ENCODE measurements at places on chromosomes 2 and 18.

DNA sequence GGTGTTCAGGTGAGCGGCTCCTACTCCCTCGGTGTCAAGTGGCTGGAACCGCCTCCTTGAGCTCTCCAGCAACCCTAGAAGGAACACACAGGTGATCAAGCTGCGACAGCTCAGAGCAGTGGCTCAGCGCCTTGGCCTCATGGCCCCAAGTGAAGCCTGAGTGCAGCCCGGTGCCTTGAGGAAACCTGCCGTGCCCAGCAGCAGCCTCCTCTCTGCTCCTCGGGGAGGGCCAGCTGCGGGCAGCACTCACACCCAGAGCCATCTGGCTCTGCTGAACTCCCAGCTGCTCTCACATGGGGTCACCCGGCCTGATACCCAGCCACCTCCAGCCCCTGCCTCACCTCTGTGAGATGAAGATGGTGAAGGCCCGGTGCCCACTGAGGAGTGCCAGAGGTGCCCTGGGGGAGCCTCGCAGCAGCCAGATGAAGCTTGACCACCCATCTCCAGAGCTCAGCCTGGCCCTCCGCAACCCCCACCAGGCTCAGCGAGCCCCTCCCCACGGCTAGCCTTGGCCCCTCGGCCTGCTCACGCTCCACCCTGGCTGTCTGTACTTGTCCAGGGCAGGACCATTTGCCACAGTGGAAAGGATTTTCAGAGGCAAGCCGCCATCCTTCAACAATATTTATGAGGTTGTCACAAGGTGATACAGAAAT is 70.6 kb upstream of the RAB6C start:
- DNase-seq = no peak

GRCh38 chr2:230934231-230935129 is 9.4 kb upstream of the GPR55 start:
- DNase-seq = no peak

DNA sequence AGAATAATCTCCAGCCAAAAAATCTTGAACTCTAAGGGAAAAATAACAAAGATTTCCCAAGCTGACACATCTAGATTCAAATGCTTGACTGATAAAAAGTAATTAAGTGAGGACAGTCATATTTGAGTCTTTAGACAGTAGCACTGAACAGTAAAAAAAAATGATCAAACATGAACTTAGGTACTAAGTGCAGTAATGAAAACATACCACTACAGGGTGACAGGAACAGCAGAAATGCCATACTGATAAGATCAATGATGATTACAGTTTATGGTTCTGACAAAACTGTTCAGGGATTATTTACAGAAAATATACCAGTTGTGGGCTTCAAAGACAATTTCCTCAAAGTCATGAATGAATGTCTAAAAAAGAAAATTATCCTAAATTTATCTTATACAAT is 80.3 kb downstream of the OSBPL1A start:
- no peak for DNase-seq

- DNase-seq = no peak
Measured at GRCh38 chr2:217555081-217555876, 447.5 kb downstream of the TNS1 start.

DNA sequence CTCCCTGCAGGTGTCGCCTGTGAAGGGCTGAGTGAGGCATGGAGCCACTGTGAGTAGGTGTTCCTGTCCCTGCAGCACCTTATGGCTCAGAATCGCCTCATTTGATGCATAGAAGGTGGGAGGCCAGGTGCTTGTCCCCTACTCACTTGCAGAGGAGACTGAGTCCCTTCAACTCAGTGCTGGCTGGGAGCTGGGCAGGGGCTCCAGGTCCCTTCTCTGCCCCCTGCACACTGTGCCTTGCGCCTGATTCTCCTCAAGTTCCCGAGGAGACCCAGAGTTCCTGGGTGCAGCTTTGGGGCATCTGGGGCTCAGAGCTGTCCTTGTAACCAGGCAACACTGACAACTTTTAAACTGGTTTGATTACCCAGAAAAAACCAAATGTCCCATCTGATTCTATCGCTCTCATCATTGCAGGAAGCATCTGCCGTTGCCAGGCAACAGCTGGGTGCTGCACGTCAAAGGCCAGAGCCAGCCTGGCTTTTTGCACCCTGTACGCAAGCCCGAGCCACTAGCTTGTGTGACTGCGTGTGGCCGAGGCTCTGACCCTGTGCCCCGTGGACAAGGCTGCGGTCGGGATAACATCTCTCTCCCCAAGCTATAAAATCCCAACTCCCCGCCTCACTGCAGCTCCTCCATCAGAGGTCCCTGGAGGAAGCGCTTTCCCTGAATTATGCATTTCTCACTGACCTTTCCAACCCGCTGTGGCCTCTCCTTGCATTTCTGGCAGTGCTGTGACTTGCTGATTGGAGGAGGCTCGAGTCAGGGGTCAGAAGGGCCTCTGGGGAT is 130.8 kb upstream of the HDAC4 start:
- no peak for DNase-seq

- no peak for DNase-seq
Measured at GRCh38 chr18:72091369-72091768, 452.8 kb downstream of the CBLN2 start.

GRCh38 chr2:46274586-46274985 is 22.6 kb upstream of the EPAS1 start:
- DNase-seq = no peak

DNA sequence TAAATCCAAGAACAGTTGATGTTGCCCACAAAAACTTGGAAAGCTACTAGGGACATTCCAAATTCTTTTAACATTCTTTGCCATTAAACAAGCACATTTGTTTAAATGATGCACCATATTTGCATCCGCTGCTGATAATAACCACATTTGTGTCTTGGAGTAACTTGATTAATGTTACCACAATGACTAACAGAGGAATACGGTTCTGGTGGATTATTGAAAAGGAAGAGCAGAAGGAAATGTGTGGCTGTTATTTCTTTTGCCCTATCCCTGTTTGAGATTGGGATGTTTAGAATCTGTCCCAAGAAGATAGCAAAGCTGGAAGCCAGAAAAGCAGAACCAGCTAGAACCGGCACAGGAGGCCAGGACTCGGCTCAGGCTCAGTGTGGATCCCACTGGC is 39.2 kb upstream of the RASGRP3 start:
- DNase-seq = no peak

- no peak for DNase-seq
Measured at GRCh38 chr2:1652034-1652790, 92.1 kb downstream of the PXDN start.

- DNase-seq = no peak
Measured at GRCh38 chr2:45441571-45441970, 169.5 kb downstream of the SRBD1 start.

DNA sequence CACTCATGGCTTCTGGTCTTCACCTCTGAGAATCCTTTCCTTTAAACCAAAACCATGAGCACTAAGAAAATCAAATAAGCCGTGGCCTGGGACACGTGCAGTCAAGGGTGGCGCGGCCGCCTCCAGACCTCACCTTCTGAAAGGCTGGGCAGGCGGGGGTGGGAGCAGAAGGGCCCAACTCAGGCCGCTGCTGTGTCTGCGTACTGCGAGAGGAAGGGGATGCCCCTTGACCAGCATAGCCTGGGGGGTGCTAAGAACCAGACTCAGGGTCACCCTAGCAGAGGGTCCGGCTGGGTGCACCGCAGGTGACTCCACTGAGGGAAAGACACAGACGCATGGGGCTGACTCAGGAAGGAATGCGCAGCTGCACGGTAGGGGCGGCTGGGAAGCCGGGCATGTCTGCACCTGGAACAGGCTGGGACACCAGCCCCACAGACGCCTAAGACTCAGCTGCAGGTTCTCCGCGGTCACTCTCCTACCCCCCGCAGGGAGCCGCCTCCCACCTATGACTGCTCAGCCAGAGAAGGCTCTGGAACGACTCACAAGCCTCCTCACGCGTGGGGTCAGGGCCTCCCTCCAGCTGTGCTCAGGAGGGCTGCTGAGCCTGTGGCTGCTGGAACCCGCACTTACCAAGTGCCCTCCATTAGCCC is 432.4 kb upstream of the MYT1L start:
- no peak for DNase-seq

GRCh38 chr2:165253178-165253577 is 14.0 kb downstream of the SCN2A start:
- no peak for DNase-seq

DNA sequence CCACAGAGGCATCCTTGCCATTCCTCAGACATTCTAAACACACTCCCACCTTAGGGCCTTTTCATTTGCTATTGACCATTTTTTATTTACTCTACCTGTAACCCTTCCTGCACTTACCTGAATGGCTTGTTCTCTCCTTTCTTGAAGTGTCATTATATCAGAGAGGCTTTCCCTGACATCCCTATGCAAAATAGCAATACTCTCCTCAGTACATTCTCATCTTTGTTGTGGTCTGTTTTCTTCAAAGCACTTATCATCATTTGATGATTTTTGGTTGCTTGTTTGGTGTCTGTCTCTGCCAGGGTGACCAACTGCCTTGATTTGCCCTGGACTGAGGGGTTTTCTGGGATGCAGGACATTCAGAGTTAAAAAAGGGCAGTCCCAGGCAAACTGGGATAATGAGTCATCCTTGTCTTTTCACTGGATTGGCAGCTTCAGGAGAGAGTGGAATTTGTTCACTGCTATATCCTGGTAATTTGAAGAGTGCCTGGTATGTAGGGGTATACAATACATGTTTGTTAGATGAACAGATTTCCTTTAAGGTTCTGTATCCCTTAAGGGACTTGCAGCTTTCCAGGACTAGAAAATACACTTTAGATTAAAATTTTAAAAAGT is 102.4 kb downstream of the BABAM2 start:
- DNase-seq = no peak

- no peak for DNase-seq
Measured at GRCh38 chr2:64262071-64262470, 117.9 kb upstream of the PELI1 start.

DNA sequence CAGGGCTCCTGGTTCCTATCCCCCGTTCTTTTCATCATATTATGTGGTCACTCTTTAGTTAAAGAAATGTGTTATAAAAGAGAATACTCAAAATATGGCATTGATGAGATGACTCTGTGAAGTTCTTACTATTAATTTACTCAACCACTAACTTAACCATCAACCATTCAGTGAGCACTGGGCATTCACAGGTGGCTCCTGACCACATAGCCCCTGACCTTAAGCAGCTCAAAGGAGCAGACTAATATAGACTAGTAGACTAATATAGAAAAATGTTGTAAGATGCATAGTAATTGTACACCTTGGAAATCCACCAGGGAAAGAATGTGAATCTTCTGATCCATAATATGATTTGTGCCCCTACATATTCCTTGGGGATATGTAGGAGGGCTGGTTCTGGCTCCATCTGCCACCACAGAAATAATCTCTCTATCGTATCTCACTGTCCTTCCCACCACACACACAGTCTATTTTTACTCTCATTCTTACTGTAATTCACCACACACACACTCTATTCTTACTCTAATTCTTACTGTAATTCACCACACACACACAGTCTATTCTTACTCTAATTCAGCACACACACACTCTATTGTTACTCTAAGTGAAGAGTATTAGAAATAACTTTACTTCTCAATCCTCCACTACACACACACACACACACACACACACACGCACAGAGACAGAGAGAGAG is 188.9 kb upstream of the ITGA4 start:
- no peak for DNase-seq

DNA sequence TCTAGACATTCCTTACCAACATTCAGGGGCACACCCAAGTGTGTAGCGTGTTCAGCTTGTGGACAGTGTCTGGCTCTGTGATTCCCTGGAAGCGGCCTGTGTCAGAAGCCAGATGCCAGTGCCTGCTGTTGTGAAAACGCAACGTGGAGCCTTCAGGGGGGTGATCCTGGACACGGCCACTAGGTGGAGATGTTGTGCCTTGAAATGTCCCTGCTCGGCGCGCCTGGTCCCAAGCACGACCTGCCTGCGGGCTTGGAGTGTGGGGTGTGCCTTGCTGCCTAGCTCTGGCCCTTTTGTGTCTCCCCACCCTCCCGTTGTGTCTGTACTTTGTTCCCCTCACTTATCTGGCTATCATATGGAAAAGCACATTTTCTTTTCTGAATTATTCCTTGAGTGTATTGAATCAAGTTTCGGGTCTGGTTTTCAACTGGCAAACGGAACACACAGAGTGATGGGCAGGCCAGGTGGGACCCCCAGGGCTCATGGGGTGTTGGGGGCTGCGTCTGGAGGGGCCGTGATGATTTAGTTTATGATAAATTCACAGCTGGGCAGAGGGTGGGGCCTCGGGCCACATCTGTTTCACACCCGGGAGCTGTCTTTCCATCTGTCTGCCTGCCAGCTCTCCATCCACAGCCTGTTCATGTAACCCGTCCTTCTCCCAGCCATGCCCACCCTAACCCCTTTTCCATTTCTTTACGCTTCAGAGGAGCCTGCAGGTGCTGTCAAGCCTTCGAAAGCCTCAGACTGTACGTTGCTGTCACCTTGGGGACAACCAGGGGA is 95.5 kb downstream of the DYSF start:
- peak; percentile 22 for DNase-seq

DNA sequence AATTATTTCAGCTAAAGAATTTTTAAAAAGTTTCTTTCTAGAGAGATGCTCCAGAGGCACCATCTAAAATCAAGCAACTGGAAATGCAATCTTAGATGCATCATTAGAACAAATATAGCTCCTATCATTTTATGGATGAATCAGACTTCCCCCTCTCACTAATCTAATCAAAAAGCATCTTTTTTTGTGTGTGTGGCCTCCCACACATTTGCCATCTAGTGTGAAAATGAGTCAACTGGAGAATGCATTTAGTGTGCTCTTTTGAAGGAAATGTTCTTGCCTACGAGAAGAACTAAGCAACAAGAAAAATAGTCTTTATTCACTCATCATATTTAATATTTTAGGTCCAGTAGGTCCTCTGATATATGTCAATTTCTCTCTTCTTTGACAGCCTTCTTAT is 39.5 kb upstream of the FIGN start:
- DNase-seq = no peak

GRCh38 chr2:98091738-98092137 is 4.8 kb downstream of the VWA3B start:
- no peak for DNase-seq

GRCh38 chr2:233346930-233347329 is 7.4 kb upstream of the DGKD start:
- DNase-seq = no peak

DNA sequence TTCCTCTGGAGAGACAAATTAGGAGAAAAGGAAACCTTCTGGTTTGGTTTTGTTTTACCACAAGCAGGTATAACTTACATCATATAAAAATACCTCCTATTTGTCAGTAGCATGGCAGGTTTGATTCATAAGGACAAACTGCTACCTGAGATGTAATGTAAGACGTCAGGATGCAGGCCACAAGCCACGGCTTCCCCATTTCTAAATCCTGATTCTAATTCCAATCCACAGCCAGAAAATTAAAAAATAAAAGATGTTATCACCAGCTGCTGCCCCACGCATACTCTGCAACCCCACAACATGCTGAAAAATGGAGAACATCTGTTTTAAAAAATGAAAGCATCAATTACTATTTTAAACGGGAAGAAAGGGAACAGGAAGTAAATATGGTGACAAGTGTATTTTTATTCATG is 197.6 kb downstream of the BCL11A start:
- DNase-seq = no peak

- no peak for DNase-seq
Measured at GRCh38 chr2:25285265-25286024, 56.3 kb downstream of the DNMT3A start.

GRCh38 chr18:49305688-49306336 is 154.6 kb downstream of the DYM start:
- no peak for DNase-seq

Data from stimulated activated CD4-positive, alpha-beta T cell treated with anti-CD3 and anti-CD28 coated beads, TNF-alpha, amount 100 ng/mL, for 1 hour (primary cell).